H1 (cell line): ENCODE measurements at places on chromosomes 7 and 10. TPM values are rescaled to one million over a fixed set of nuclear protein-coding genes. Genes with fewer than 3 reads are reported as not detected.

The GRID2IP gene
- 1.0 and 1.3 TPM in 2 replicates for total RNA-seq

The RNF148 gene
- 0.45 TPM in 1 of 2 replicates, not detected in the other for total RNA-seq

The HMX2 gene
- 1.3 and 2.0 TPM in 2 replicates for total RNA-seq

The GDF2 gene
- not detected in 2 replicates for total RNA-seq

The UNCX gene
- not detected in 2 replicates for total RNA-seq
